ENCODE measurements at places on chromosomes 12 and 14.

GRCh38 chr12:45613296-45613695 lies 116.2 kb upstream of the ARID2 start:
- DNase-seq = peak; percentile 52

DNA sequence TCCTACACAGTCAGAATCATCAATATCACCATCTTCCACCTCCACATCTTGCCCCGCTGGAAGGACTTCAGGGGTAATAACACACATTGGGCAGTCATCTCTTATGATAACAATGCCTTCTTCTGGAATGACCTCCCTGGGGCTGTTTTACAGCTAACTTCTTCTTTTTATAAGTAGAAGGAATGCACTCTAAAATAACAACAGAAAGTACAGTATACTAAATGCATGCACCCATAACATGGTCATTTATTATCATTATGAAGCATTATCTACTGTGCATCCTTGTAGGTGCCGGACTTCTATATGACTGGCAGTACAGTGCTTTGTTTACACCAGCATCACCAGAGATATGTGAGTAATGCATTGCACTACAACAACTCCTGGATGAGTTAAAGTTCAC lies 19.0 kb upstream of the NUAK1 start:
- no peak for DNase-seq

- no peak for DNase-seq
These were observed 8.5 kb downstream of the CCDC85C start for GRCh38 chr14:99595524-99595923.

DNA sequence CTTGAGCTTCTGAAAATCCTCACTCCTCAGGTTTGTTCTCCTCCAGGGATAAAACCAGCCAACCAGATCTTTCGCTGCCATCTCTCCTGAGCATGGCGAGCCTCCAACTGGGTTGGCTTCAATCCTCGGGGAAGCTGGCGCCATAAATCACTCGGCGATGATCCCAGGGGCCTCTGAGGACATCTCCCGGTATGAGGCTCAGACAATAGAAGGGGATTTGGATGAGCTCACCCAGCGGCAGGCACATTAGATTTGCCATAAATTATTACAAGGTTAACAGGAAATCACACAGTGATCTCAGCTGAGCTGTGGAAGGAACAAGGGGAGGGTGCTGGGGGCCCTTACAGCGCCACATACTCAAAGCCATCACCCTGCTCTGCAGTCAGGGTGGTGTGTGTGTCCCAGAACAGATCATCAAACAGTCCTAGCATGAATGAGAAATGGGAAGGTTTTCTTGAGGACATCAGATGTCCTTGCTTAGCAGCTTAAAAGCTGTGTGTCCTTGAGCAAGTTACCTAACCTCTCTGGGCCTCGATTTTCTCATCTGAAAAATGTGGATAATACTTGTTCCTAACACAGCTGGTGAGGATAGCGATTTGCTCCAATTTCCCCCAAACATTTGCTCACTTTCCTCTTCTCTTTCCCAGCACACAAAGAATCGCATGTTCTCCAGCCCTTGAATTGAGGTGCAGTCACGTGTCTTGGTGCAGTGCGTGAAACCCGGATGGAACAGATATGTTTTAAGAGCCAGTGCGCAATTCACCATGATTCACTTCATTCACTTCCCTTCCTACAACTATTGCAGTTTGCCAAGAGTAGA lies 142.8 kb downstream of the SCARB1 start:
- peak; percentile 84 for DNase-seq

DNA sequence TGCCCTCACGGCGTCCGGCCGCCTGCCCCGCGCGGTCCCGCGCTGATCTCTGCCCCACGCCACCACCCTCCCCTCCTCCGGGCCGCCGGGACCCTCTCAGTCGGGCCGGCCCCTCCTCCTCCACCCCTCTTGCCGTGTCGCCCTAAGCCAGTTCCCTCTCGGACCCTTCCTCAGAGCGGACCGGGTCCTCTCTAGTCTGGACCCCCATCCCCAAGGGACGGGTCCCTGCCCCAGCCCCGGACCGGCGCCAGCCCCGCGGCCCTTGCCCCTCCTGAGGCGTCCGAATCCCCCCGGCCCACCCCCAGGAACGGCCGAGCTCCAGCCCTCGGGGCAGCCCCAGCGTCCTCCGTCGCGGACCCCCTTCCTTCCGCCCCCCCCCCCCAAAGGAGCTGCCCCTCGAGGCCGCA lies 485 bp downstream of the PPP4R4 start:
- no peak for DNase-seq

- no peak for DNase-seq
These were observed 4.4 kb upstream of the FAM186B start for GRCh38 chr12:49609875-49610154.

DNA sequence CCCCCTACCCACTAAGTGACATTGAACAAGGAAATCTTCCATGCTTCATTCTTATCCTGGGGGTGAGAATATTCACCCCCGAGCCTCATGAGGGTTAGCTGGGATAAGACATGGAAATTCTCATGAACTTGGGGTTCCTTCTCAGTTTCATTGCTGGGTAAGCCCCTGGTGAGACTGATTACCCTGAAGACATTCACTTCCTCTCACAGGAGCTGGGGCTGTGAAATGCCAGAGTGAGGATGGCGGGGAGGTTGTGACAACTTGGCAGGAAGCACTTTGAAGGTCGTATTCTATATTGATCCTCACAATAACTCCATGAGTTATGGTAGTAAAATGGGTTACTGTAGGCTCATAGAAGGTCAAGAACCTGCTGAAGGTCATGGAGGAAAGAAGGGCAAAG lies 43.5 kb downstream of the ESRRB start:
- no peak for DNase-seq

DNA sequence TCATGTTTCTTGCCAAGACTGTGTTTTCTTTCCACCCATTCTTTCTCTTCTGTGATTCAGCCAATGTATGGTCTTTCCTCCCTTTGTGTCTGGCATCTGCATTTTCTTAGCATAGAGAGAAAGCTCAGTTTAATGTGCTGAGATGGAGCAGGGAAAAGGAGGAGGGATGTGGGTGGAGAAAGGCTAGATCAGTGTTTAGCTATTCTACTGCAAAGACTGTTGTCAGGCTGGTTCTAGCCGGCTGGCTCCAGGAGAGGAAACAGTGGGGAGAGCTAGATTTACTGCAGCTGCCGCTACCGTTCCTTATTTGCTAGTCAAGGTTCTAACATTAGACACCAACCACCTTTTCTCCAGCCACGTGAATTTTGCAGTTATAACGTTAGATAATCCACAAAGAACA lies 5.2 kb upstream of the RIMKLB start:
- DNase-seq = peak; percentile 76

- DNase-seq = no peak
These were observed 117.2 kb upstream of the FLRT2 start for GRCh38 chr14:85412756-85413155.

DNA sequence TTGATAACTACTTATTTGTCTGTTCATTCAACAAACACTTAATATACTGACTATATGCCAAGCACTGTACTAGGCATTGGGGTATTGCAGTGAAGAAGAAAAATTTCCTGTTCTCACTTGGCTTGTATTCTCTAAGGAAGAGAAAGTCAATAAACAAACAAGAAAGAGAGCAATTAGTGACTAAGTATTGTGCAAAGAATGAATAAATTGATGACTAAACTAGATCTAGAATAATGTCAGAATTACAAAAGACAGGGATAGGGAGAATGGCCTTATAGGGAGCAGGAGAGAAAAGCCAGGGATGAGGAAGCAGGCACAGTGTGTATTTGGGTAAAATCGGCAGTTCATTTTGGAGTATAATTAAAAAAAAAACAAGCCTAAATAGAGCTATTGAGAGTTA lies 4.2 kb upstream of the LIN7A start:
- DNase-seq = no peak

- DNase-seq = peak; percentile 62
These were observed 8.8 kb upstream of the GNPTAB start for GRCh38 chr12:101839324-101840283.

DNA sequence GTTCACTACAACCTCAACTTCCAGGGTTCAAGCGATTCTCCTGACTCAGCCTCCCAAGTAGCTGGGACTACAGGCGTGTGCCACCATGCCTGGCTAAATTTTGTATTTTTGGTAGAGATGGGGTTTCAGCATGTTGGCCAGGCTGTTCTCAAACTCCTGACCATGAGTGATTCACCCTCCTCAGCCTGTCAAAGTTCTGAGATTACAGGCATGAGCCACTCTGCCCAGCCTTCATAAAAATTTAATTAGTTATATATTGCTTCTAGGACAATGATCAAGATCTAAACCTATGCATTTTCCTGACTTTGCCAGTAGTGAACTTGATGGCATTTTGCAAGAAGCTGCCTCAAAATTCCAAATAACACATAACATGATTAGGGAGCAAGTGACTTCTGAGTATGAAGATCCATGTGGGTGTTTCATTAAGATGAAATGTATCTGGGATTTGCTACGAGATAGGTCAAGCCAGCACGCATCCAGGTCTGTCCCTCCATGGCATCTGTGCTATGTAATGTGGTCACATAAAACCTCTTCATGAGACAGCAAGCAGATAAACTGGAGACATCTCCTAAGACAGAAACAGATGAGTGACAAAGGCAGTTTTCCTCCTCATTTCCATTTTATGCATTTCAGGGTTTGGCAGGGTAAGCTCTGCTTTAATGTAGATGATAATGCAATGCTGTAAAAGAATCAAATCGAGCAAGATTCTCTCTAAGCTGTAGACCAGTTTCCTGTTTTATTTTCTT lies 319.4 kb upstream of the ATP2B1 start:
- no peak for DNase-seq

- DNase-seq = peak; percentile 75
These were observed 98.1 kb downstream of the DDHD1 start for GRCh38 chr14:53055003-53055402.

- DNase-seq = no peak
These were observed 113.2 kb downstream of the TRMT5 start for GRCh38 chr14:60867503-60868172.

- no peak for DNase-seq
These were observed 124.2 kb upstream of the ATF1 start for GRCh38 chr12:50639721-50640120.

GRCh38 chr12:71041476-71041875 lies 116.3 kb downstream of the TSPAN8 start:
- no peak for DNase-seq

DNA sequence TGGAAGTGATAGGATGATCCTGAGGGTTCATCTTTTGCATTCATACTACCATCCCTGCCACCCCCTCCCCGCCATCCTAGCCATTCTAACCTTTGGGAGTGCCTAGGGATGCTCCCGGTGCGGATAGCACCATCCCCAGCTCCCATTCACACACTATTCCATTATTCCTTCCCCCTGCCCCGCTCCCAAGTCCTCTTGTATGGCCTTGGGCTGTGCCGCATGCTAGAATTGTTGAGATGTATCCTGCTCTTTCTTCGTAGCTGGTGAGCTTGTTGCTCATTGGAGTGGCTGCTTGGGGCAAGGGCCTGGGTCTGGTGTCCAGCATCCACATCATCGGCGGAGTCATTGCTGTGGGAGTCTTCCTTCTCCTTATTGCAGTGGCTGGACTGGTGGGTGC lies 644 bp downstream of the TSPAN31 start:
- DNase-seq = no peak

- DNase-seq = peak; percentile 94
These were observed 10.9 kb upstream of the PCED1B start for GRCh38 chr12:47068539-47068938.

GRCh38 chr12:47602949-47603558 lies 102.8 kb downstream of the RPAP3 start:
- DNase-seq = no peak

- no peak for DNase-seq
These were observed 118.4 kb upstream of the FZD10 start for GRCh38 chr12:130043685-130044406.

GRCh38 chr14:84527706-84528105 lies 1002.2 kb upstream of the FLRT2 start:
- no peak for DNase-seq

DNA sequence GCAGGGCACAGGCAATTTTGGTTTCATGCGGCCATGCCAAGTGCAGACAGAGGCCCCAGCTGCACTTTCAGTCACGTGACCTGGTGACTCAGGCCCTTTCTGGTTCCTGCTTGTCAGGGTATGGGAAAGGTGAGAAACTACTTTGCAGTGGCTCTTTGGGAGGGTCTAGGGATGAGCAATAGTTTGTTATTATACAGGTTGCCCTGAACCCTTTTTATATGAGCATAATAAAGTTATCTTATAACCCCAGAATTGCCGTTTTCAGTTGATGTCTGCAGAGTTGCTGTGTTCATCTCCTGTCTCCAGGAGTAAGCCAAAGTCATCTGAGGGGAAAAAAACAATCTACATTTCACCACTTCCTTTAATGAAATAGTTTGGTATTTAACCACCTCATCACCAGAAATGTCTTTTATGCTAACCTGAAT lies 30.9 kb upstream of the EMP1 start:
- peak; percentile 81 for DNase-seq

DNA sequence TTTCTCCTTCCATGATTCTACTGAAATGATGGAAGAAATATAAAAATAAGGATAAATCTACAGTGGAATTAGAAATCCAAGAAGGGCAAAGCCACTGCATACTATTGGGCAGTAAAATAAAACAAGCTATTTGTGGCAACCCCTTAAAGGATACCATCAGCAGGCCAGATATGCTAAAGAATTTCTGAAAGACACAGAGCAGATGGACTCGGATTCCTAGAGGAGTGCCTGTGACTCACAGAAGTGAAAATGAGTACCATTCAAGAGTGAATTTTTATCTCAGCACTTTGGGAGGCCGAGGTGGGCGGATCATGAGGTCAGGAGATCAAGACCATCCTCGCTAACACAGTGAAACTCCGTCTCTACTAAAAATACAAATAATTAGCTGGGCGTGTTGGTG lies 318.1 kb downstream of the LRIG3 start:
- DNase-seq = no peak

- DNase-seq = no peak
These were observed 54.8 kb downstream of the WNK1 start for GRCh38 chr12:807041-807735.

GRCh38 chr14:104510794-104511611 lies 68.6 kb upstream of the C14orf180 start:
- DNase-seq = no peak

GRCh38 chr12:21906919-21907493 lies 34.2 kb downstream of the ABCC9 start:
- DNase-seq = no peak

DNA sequence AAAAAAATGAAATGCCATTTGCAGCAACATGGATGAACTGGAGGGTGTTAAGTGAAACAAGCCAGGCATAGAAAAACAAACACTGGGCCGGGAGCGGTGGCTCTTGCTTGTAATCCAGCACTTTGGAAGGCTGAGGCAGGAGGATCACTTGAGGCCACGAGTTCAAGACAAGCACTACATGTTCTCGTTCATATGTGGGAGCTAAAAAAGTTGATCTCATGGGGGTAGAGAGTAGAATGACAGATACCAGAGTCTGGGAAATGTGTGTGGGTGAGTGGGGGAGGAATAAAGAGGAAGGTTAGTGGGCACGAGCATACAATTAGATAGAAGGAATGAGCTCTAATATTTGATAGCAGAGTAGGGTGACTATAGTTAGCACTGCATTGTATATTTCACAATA lies 21.5 kb downstream of the CACNA2D4 start:
- DNase-seq = no peak

All from astrocyte of the spinal cord (primary cell).